ENCODE measurements at places on chromosomes 5 and 9.

GRCh38 chr9:75906531-75906930, 16.1 kb downstream of the PCSK5 start:
- no peak for DNase-seq

GRCh38 chr5:137115152-137115551, 384.0 kb downstream of the SPOCK1 start:
- no peak for DNase-seq

DNA sequence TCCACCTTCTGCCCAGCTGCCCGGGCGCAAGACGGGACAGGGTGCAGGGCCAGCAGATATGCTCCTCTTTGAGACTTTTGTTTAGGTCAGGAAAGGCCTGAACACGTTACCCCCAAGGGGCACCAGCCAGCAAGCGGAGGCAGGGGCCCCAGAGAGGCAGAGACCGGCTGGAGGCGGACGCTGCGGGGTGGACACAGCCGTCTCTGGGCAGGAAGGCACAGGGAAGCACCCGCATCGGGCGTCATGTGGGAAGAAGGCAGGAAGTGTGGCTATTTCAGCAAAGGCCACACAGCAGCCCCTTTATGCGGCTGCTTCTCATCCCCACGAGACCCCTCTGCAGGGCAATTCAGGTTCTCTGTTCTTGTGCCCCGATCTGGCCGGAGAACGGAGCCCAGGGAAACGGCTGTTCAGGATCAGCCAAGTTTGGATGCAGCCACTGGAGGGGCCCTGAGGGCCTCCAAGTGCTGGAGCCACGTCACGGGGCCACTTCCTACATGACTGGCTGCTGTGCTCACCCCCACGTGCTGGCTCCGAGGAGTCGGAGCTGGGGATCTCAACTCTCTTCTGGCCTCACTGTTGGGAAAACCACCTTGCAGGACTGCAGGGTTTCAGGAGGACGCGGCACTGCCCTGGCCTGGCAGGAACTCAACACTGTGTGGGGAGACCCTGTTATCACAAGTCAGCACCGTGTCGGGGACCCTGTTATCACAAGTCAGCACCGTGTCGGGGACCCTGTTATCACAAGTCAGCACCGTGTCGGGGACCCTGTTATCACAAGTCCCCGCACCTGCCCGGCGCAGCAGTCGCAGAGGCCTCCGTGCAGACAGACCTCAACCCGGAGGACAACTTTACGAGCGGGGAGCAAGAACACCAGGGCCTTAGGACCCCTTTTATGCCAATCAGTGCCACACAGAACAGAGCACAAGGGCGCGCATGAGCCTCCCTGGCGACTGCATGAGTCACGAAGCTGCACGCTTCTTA, 44.4 kb downstream of the SLC12A7 start:
- DNase-seq: no peak

DNA sequence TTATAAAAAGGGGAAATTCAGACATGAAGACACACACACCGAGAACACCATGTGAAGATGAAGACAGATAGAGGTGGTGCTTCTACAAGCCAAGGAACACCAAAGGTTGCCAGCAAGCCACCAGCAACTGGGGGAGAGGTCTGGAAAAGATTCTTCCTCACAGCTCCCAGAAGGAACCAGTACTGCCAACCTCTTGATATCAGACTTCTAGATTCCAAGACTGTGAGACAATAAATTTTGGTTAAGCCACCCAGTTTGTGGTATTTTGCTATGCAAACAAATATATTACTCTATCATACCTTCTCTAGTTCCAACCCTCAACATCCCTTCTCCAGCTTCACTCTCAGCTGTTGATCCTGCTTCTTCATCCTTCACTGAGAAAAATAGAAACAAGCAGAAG, 451.1 kb downstream of the EBF1 start:
- DNase-seq: no peak

DNA sequence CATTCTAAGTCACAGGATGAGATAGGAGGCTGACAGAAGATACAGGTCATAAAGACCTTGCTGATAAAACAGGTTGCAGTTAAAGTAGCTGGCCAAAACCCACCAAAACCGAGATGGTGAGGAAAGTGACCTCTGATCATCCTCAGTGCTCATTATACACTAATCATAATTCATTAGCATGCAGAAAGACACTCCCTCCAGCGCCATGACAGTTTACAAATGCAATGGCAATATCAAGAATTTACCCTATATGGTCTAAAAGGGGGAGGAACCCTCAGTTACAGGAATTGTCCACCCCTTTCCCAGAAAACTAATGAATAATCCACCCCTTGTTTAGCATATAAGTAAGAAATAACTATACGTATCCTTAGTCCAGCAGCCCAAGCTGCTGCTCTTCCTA, 63.2 kb upstream of the IQGAP2 start:
- no peak for DNase-seq
